ENCODE measurements at places on chromosomes 12 and 14.

DNA sequence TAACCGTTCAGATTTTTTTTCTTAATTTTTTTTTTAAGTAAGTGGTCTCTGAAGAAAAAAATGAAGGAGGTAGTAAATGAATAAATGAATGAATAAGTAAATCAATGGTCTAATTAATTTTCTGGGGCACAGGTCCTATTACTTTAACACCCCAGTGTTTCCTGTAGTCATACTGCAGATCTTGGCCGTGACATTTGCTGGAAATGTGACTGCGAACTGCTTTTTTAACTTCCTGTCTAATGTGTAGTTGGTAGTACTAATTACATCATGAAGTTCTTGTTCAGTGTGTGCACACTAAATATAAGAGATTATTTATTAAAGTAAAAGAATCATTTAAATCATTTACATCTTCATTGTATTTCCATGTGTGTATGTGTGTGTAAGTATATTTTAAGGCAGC is 45.4 kb downstream of the AEBP2 start:
- DNase-seq: no peak

GRCh38 chr14:68793734-68794129 is 865 bp upstream of the ZFP36L1 start:
- DNase-seq: no peak

GRCh38 chr12:45148619-45149018 is 67.3 kb upstream of the ANO6 start:
- no peak for DNase-seq

DNA sequence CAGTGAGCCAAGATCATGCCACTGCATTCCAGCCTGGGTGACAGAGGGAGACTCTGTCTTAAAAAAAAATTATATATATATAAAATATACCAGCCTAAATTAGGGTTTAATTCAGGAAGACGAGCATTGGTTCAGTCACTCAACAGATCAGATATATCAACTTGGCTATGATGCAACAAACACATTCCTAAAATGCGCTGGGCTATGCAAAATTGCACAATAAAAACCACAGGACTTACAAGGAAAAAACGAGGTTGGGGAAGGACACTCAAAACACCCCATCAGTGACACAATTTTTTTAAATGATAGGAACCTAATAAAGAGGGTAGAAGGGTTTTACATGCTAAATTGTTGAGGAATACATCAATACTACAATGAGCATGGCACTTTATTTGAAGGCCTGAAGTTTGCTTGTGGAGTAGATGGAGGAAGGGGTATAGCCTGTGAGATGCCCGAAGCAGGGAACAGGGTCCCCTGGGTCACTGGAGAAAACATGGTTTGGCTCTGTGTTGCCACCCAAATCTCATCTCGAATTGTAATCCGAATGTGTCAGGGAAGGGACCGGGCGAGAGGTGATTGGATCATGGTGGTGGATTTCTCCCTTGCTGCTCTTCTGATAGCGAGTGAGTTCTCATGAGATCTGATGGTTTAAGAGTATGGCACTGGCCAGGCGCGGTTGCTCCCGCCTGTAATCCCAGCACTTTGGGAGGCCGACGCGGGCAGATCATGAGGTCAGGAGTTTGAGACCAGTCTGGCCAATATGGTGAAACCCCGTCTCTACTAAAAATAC is 71.2 kb downstream of the TNFAIP2 start:
- DNase-seq: peak; percentile 13

DNA sequence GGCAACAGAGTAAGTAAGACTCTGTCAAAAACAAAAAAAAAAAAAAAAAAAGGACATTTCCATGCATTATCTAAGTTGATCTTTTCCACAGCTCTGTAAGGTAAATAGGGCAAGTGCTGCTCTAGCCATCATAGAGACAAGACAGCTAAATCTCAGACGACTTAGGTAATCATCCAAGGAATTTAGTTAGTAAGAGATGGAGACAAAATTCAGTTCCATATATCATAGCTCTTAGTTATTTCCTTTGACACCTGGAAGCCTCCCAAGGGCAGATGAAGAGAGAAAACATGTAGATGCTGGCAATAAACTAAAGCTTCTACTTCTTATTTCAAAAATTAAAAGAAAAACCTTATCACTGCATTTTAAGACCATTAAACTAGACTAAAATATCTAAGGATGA is 48.7 kb downstream of the ST8SIA1 start:
- no peak for DNase-seq

GRCh38 chr14:91464615-91465205 is 45.4 kb downstream of the PPP4R3A start:
- no peak for DNase-seq

- DNase-seq: no peak
Observed at GRCh38 chr12:47577206-47577989, 128.4 kb downstream of the RPAP3 start.

- peak; percentile 14 for DNase-seq
Observed at GRCh38 chr14:99479906-99480869, at the start of gene SETD3. Gene SETD3, minus strand, starts transcription at chr14:99480859. Its CDS starts 15,054 bp downstream, at chr14:99465805.

GRCh38 chr14:58639842-58640484 is 2.2 kb downstream of the DACT1 start:
- DNase-seq: peak; percentile 47

DNA sequence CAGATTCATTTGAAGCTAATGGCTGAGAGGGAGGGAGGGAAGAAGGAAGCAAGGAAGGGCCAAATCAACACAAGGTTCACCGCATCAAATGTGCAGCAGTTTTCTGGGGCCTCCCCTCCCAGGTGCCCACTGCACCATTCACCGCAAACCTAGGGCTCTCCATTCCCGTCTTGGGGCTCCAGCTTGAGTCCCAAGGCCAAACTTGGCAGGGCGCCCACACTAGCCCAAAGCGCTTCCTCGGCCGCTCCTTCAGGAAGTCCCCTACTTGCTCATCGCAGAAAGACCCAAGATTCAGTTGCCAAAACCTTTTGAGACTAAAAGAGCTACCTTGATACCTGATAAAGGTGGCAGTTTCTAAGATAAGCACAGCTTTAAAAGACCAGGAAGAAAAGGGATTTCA is 140.5 kb upstream of the FKBP4 start:
- DNase-seq: no peak

- no peak for DNase-seq
Observed at GRCh38 chr14:54207476-54208462, 189.0 kb upstream of the CDKN3 start.

DNA sequence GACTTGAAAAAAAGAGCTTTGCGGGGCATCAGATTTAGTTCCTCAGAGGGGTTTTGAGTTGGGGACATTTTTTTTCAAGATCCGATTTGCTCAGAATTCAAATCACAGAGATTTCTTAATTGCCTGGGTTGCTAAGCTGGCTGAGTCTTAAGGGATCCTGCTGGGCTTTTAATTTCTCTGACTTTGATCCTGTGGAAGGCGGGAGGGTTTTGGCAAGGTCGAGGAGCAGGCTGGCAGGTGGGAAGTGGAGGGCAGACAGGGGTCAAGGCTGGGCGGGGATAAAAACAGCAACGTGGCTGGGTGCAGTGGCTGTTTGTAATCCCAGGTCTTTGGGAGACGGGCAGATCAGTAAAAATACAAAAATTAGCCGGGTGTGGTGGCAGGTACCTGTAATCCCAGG is 33.5 kb upstream of the CCDC63 start:
- no peak for DNase-seq

DNA sequence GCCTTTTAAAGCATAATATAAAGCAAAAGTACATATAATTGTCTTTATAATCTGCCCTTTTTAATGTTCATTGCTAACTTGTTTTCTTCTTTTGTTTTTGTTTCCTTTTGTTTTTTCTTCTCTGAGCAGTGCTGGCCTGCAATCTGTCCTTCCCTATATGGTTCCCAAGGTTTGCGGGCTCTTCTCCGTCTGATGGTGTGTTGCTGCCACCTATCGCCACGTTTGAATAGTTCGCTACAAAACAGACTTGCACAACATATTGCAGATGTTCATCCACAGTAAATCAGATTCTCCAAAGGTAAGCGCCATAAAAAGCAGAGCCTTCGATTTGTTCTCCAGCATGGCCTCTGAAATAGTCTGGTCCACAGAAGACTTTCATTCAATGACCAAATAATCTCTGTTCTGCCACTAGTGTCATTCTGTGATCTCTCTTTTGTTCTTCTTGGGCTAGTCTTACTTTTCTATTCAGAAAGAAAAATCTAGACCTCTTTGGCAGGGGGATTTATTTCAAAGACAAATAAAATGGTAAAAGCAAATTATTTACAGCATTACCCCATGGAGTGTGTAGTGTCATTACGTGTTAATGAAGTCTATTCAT is 33.5 kb downstream of the C12orf50 start:
- peak; percentile 53 for DNase-seq

- DNase-seq: no peak
Observed at GRCh38 chr14:81837304-81837703, 303.7 kb upstream of the SEL1L start.

DNA sequence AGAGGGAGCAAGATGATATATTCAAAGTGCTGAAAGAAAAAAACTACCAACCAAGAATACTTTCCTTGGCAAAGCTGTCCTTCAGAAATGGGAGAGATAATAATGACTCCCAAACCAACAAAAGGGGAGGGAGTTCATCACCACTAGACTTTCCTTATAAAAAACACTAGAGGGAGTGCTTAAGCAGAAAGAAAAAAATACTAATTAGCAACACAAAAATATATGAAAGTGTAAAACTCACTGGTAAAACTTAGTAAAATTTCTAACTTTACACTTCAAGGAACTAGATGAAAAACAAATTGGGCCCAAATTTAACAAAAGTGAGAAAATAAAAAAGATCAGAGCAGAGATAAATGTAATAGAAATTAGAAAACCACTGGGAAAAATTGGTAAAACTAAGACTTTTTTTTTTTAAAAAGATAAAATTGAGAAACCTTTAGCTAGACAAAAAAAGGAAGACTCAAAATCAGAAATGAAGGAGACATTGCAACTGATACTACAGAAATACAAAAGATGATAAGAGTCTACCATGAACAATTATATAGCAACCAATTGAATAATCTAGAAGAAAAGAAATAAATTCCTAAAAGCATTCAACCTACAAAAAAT is 60.4 kb upstream of the FAR2 start:
- DNase-seq: peak; percentile 9

- no peak for DNase-seq
Observed at GRCh38 chr12:52628841-52629240, 10.5 kb upstream of the KRT73 start.

- no peak for DNase-seq
Observed at GRCh38 chr12:38258411-38258810, 58.2 kb upstream of the ALG10B start.

GRCh38 chr14:49549446-49549845 is 36.7 kb downstream of the RPS29 start:
- DNase-seq: no peak

- no peak for DNase-seq
Observed at GRCh38 chr14:68922886-68923285, 56.2 kb downstream of the ACTN1 start.

GRCh38 chr12:21690704-21691368 is 33.2 kb upstream of the LDHB start:
- DNase-seq: no peak

DNA sequence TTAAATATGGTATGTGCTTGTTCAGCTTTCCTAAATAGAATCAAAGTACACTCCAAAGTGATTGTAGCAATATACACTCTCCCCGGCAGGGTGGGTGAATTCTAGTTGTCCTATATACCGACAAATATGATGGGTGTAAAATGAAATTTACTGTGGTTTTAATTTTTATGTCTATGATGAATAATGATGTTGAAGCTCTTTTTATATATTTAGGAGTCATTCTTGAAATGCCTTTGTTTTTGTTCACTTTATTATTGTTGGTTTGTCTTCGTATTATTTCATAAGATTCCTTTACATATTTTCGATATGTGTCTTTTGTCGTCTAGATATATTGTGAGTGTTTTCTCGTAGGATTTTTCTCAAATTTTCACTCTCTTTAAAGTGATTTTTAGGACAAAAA is 105.7 kb downstream of the PDE3A start:
- no peak for DNase-seq

DNA sequence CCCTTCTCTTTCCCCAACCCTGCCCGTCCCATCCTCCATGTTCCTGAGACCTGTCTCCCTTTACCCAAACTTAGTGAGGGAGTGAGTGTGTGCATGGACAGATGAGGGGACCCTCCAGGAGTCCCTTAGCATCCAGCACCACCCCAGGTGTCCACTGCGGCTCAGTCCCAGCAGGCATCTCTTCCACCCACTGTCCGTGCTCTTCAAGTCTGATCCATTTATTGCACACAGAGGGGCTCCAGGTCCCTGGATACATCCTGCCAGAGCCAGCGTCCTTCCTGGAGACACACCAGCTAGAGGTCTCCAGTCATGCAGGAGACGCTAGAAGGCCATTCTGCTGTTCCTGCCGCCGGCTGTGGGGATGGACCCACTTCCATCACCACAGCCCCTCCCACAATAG is 239.2 kb downstream of the ADGRD1 start:
- no peak for DNase-seq

DNA sequence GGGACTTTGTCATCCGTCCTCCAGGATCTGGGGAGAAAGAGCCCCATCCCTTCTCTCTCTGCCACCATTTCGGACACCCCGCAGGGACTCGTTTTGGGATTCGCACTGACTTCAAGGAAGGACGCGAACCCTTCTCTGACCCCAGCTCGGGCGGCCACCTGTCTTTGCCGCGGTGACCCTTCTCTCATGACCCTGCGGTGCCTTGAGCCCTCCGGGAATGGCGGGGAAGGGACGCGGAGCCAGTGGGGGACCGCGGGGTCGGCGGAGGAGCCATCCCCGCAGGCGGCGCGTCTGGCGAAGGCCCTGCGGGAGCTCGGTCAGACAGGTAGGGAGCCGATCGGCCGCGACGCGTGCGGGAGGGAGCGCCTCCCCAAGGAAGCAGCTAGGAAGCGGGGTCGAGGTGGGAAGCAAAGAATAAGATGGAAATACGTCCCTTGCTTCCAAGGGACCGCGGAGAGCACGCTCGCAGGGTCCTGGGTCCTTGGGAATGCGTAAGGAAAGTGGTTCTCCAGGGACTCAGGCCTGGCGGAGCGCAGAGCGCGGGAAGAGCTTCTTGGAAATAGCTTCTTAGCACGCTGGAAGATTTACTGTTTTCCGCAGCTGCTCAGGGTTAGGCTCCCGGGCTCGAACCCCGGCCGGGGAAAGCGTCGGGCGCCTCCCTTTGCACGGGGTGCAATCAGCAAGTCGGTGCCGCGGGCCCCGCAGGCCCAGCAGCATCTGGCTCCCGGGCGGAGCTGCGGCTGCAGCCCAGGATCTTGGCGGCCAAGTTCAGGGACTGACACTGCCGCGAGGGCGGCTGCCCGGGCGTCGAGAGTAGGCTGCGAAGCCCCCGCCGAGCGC is 457 bp downstream of the SOCS2 start:
- no peak for DNase-seq

DNA sequence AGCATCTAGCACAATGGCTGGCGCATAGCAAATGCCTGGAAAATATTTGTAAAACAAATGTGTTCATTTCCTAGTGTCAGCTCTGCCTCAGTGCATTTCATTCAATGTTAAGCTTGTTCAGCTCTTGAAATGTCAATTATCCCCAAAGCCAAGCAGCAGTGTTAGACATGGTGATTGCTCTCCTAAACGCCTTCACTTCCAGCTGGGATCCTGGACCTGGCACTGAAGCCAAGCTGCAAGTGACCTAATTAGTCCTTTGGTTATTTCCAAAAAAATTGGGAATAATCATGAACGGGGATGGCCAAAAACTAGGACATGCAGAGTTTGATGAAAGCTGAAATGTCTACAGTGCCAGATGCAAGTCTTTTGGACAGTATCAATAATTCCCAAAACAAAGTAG is 54.9 kb upstream of the MDGA2 start:
- DNase-seq: no peak

- no peak for DNase-seq
Observed at GRCh38 chr14:23162800-23163199, 20.7 kb downstream of the SLC7A8 start.
